Effector memory CD8-positive, alpha-beta T cell (primary cell): ENCODE measurements at places on chromosomes 2 and 18.

DNA sequence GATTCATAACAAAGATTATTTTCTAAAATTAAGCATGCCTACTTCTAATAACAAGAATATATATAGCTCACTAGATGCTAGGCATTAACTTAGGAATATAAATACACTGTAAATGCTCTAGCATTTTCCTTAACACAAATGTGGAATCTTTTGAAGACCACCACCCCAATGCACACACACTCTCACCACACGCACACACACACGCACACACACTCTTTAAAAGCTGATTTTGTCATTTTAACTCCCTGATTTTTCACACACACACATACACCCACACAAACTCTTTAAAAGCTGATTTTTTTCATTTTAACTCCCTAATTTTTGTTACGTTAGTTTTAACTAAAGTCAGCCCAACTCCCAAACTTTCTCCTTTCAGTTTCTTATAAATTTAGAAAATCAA is 3.0 kb downstream of the COL5A2 start:
- no peak for DNase-seq

- no peak for DNase-seq
Observed at GRCh38 chr2:156065912-156066311, 266.6 kb downstream of the NR4A2 start.

DNA sequence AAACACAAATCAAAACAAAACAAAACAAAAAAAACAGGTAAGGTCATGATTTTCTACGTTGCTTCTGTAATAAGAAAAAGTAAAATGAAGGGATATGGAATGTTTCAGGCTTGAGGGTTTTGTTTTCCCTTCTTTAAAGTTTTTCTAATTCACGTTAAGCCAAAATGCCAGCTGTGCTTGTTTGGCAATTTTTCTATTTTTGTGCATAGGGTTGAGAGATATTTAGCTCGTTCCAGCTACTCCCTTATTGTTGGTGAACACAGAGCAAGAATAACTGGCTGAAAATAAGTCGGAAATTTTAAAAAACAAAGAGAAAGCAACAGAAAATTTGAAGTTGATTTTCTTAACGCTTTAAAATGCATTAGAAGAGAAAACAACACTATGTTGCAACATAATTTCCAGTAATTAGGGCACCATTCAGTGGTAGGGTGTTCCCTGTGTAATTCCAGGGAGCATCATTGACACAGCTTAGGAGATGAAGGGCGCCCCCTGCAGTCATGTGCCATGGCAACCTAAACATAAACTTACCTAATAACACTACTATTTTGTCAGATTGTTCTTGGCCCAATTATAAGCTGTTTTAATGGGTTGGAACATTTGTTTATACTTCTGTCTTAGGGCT is 99.5 kb downstream of the DTNA start:
- no peak for DNase-seq

GRCh38 chr2:238202326-238203093 is 985 bp downstream of the ILKAP start:
- DNase-seq: peak; percentile 10

DNA sequence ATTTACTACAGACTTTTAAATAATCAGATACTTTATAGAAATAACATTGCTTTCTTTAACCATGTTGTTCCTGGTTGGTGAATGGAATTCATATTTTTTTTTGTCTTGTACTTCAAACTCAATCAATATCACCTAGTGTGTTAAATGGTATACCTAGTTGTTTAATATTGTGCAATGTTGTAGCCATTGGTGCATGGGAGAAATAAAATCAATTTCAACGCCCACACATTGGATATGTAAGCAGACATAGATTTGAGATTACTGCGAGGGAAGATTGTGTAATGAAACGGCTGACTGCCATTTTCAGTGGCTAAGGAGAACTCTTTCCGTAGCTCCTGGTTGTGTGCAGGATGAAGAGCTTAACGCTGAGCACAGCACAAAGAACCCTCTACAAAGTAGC is 626.1 kb downstream of the TMEM182 start:
- DNase-seq: no peak

DNA sequence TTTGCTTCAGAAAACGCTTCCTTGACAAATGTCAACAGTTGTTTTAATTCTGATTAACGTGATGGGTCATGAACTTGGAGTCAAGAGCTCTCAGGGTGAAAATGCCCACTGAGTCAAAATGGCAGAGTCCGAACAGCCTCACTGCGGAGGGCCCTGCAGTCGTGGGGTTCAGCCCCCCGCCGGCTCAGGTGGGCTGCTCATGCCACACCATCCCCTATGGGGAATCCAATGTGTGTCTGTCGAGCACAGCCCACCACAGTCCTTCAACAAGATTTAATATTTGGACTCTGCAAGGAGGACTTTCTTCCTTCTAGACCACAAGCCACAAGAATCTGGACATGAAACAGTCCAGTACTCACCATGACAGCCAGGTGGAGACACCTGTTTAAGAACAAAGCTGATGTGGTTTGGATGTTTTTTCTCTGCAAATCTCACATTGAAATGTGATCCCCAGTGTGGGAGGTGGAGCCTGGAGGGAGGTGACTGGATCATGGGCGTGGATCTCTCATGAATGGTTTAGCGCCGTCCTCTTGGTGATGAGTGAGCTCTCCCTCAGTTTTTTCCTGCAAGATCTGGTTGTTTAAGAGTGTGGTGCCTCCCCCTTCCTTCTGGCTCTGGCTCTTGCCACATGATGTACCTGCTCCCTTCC is 201.0 kb downstream of the NDUFA10 start:
- no peak for DNase-seq

- no peak for DNase-seq
Observed at GRCh38 chr2:99682275-99683060, 192.7 kb upstream of the REV1 start.
